NCI-H2171 (cell line): ENCODE measurements at places on chromosomes 5 and 9.

DNA sequence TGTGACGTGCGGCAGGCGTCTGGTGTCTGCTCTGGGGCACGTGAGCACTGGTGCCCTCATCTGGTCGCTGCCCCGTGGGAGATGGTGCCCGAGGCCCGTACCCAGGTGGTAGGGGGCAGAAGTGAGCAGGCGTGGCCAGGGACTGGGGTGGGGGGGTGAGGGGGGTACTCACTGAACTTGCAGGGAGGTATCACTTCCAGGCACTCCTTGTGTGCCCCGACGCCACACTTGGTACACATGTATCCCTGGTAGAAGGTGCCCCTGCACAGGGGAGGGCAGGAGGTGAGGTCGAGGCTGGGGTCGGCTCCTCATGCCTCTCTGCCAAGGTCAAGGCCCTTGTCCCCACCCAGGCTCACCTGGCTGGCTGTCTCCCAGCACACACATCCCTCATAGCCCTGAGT, 45.2 kb upstream of the SARDH start:
- DNase-seq, result no peak

DNA sequence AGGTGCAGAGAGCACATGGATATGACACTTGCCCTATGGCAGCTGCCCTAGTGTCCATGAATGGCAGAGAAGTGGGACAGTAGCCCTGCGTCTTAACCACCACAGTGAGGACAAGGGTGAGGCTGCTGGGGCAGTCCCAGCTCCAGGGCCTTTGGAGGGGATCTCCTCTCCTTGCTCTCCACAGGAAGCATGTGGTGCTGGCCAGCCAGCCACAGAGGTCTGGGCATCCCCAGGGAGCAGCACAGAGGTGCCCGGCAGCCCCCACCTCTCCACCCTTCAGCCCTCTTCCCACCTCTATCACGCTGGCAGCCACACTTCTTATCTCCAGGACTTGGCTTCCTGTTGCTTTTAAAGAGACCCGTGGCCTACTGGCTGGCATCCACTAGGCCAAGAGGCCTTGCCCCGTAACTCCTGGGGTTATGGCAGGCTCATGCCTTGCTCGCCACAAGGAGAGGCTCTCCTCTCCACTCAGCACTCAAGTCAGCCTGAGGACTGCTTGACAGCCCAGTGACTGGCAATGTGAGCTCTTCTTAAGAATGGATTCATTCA, 21.9 kb downstream of the CSF2 start:
- no peak for DNase-seq

GRCh38 chr9:69430206-69430605, 105.2 kb downstream of the ENTREP1 start:
- no peak for DNase-seq

GRCh38 chr5:177447066-177447610, 524 bp downstream of the PRR7 start:
- peak; percentile 30 for DNase-seq

DNA sequence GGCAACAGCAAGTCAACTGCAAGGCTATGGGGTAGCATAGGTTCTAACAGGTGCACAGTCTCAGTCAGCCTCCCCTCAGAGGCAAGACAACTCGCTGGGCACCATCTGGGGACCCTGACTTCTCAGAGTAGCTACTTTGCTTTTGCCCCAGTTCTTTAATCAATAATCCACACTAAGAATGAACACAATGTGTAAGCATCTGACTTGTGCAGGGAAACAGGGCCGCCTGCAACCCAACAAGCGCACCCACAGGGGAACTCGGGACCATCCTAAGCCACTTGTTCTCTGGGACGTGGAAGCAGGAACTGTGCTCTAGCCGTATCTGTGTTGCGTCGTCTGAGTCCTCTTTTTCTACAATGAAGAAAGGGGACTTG, 1.9 kb downstream of the MOB3B start:
- DNase-seq, result no peak

- no peak for DNase-seq
Observed at GRCh38 chr5:111017731-111018130, 53.8 kb upstream of the TSLP start.

GRCh38 chr9:127753622-127754021, 18.5 kb upstream of the TOR2A start:
- DNase-seq, result no peak

- DNase-seq, result peak; percentile 26
Observed at GRCh38 chr5:54215233-54215736, 95.1 kb downstream of the ARL15 start.

DNA sequence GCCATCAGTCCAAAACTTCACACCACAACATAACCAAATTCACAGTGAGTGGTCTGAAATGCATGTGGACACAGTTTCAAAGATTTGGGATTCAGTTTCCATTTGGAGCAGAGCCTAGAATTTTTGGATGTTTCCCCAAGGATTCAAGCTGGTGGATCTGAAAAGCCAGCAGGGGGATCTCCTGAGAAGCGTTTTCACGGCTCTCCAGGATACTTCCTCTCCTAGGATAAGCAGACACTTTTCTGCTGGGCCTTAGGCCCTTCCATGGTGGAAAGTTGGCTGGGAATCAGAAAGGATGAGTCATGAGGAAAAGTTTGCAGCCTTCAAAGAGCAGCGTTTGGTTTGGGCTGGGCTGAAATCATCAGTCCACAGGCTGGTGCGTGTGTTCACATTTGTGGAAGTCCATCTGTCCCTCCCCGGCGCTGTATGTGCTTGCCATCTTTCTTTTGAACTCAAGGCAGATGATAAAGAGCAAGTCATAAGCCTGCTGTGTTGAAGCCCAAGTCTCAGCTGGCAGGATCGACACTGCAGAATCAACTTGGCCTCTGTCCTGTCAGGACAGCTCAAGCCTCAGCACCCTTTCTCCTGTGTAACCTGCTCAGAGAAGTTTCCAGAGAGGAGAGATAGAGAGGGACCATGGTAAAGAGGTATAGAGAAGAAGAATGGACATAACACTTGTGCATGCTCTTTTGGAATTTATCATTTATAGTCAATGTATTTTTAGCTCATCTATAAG, 152.6 kb upstream of the MSX2 start:
- DNase-seq, result no peak

GRCh38 chr5:34993951-34994350, 53.8 kb downstream of the AGXT2 start:
- no peak for DNase-seq

DNA sequence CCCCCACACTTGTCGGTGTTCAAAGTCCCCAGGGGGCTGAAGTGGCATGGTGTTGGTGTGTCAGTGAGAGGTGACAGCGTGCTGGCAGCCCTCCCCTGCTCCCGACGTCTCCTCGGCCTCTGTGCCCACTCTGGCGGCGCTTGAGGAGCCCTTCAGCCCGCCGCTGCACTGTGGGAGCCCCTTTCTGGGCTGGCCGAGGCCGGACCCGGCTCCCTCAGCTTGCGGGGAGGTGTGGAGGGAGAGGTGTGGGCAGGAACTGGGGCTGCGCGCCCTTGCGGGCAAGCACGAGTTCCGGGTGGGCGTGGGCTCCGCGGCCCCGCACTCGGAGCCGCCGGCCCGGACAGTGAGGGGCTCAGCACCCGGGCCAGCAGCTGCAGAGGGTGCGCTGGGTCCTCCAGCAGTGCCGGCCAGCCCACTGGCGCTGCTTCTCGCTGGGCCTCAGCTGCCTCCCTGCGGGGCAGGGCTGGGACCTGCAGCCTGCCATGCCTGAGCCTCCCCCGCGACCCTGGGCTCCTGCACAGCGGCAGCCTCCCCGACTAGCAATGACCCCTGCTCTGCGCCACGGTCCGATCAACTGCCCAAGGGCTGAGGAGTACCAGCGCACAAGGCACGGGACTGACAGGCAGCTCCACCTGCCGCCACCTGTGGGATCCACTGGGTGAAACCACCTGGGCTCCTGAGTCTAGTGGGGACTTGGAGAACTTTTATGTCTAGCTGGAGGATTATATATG, 224.1 kb upstream of the RIOK2 start:
- DNase-seq, result no peak

GRCh38 chr9:23686257-23686656, 139.8 kb downstream of the ELAVL2 start:
- DNase-seq, result no peak

- DNase-seq, result no peak
Observed at GRCh38 chr9:33260372-33260771, 4.1 kb downstream of the BAG1 start.

- DNase-seq, result no peak
Observed at GRCh38 chr9:121682201-121682600, 30.8 kb downstream of the DAB2IP start.

DNA sequence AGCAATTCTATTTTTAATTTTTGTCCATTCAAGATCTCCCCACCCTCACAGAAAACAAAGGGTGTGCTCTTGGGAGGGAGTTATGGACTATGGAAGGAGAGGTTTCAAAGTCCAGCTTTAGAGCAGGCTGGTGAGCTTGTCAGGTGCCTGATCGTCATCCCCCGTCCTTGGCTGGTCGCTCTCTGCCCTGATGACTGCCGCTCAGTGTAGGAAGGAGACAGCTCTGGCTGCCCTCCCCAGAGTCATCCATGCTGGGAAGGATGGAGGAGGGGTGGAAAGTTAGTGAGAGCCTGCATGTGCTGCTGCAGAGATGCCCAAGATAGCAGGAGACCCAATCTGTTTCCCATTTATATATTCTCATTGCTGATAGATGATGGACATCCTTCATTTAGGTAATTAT, 96.6 kb downstream of the NLN start:
- DNase-seq, result no peak

GRCh38 chr9:95570150-95570549, 53.4 kb upstream of the PTCH1 start:
- DNase-seq, result no peak

DNA sequence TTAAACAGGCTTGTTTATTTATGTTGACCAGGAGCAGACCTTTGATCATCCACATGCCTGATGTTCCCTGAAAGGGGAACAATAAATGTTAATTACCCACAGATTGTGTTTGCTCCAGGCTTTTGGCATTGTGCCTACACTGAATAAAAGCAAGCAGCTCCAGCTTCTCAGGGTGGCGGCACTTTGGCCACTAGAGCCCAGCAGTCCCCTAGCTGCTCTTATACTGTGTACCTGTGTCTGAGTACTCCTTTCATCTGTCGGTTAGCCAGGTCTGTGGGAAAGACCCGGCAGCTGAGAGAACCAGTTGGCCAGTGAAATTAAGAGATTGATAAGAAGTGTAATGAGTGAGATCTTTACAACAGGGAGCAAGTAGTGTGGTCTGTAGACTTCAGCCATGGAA, 254.8 kb upstream of the FTMT start:
- no peak for DNase-seq

- DNase-seq, result no peak
Observed at GRCh38 chr9:95620314-95620713, 103.5 kb upstream of the PTCH1 start.

DNA sequence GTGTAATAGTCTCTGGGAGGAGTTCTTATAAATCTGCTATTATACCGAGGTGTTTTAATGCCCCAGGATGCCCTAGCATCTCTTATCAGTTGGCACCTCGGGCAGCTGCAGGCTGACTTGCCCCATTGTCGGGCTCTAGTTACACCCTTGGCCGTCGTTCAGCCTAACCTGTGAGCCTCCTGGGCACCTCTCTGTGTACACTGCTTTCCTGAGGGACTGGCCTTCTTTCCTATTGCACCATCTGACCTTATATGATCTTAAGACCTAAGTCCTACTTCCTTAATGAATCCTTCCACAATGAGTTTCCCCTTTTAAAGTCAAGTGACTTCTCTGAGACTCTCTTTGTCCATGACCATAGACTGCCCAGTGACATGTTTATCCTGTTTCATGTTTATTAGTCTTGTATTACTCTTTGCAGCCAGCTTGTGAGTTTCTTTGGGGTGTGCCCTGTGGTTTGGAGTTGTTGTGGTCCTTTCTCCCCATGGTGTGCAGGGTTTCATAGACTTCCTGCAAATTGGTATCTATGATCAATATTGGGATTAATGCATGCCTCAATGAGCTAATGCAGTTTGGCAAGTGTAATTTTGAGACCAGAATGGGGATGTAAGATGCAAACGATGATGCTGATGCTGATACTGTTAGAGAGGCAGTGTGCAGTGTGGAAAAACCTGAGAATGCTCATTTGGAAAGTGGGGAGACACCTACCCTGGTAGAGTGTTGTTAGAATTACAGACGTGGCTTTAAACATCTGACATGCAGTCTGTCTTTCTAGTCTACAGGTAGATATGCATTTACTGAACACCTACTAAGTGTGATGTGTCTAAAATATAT, 4.9 kb downstream of the DAPK1 start:
- no peak for DNase-seq

DNA sequence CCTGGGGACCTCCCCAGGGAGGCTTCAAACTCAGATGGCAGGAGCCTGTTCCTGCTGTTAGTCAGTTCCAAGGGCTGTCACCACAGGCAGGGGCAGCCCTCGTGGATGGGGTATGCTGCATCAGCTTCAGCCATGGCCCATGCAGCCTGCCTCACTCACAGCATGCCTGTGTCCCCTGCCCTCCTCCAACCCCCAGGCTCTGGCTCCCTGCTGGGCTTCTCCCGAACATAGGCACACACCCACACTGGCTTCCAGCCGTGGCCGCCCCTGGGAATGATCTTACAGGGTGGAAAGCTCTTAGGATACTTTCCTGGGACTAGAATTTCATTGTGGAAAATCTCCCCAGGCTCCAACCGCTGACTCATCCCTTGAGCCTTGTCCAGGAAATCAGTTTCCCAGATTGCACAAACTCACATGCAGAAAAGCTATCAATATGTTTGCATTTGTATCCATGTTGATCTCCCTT, 163.8 kb downstream of the SEC61B start:
- DNase-seq, result peak; percentile 56

DNA sequence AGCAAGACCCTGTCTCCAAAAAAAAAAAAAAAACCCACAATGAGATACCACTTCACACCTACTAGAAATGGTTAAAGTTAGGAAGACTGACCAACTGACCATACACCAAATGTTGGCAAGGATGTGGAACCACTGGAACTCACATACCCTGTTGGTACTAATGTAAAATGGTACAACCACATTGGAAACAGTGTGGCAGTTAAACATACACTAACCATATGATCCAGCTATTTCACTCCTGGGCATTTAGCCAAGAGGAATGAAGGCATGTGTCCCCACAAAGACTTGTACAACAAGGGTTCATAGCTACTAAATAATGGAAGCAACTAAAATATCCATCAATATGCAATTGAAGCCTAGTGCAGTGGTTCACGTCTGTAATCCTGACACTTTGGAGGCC, 21.3 kb downstream of the NAIF1 start:
- DNase-seq, result no peak

- no peak for DNase-seq
Observed at GRCh38 chr9:15140051-15140450, 167.0 kb downstream of the TTC39B start.

- DNase-seq, result no peak
Observed at GRCh38 chr5:5178136-5178535, 38.0 kb downstream of the ADAMTS16 start.

DNA sequence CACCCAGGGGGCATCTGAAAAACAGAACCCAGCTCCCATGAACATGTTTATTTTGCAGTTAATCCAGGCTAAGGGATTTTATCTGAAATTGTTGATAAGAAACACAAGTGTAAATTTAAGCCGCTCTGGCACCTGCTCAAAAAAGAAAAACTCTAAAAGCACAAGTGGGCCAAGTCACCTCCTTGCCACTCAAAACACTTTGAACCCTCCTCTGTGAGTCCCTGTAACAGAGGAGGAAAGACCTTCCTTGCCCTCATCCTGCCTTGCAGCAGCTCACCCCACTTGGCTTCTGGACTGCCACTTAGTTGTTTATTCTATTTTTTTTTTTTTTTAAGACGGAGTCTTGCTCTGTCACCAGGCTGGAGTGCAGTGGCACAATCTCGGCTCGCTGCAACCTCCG, 39.5 kb downstream of the FAM78A start:
- DNase-seq, result no peak

- no peak for DNase-seq
Observed at GRCh38 chr5:14036947-14037346, 92.5 kb upstream of the DNAH5 start.

GRCh38 chr5:59293700-59294099, 599.8 kb downstream of the PDE4D start:
- no peak for DNase-seq
